ENCODE measurements at places on chromosomes 13 and 19.

GRCh38 chr19:46626446-46626845 is 1.6 kb upstream of the PTGIR start:
- ATAC-seq = no peak

DNA sequence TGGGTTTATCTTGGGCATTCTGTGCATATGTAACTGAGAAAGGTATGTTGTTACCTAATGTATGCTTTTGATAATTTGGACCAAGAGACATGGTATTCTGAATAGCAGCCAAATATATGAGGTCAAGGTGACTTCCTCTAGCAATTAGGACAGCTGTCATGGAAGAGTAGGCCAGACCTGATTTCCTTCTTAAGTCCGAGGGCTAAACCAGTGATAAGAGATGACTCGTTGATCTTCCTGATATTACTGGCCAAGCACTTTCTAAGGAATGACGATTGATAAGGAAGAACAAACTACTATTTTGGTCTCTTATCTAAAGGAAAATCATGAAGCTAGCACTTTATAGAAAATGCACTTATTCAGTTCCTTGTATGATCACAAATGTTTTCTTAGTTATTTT is 42.7 kb downstream of the ARHGAP35 start:
- ATAC-seq = no peak

DNA sequence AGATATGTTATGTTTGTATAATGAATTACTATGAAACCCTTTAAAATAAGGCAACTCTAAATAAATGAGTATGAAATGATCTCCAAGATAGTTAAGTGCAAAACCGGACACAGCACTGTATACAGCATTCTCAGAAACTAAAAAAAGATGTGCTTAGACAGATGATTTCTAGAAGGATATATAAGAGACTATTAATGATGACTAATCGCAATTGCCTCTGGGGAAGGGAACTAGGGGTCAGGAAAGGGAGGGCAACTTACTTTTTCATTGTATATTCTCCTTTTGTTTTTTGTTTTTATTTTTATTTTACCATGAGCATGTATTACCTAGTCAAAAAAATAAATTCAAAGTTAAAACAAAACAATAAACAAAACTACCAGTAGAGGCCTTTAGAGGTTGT is 12.8 kb downstream of the PEG3 start:
- ATAC-seq = no peak

DNA sequence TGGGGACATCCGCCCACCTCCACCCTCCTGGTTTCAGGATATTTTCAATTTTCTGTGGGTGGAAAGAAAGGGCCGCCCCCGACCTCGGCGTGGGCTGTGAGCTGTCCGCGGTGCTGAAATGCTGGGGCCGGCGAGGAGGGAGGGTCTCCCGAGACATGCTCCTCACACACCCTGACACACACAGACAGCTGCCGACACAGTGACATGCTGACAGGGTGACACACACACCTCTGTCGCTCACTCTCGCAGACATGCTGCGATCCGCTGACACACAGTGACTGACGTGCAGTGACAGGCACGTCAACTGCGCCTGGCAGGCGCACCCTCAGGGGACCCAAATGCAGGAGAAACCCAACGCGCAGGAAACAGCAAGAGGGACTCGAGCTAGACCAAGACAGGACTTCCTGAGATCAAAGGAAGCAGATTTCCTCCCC is 25.1 kb upstream of the MEIS3 start:
- ATAC-seq = peak; percentile 33

DNA sequence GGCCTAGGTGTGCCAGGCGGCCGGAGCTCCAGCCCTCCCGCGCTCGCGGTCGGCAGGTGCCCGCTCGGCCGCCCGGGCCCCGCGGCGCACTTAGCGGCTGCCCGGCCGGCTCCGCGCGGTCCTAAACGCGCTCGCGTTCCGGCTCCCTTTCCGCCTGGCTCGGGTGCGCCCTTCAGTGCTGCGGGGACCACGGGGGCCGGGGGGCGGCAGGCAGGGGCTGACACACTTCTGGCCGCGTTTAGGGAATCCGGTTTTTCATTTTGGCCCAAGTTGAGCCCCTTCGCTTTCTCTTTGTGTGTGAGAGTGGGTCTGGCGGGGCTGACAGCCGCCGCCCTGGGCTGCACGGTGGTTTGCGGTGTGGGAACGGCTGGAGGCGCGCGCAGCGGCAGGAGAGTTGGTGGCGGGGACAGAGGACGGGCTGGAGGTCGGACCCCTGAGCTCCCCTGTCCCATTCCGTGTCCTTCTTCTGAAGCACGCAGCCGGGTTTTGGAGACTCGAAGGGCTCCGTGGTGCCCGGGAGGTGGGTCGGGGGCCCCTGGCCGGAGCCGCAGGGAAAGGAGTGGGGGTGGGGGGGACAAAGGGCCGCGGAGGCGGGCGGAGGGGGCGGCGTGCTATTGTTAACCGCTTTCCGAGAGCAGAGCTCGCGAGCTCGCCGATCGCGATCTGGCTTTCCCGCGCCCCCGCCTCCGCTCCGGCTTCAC is 3.1 kb downstream of the FGF9 start:
- ATAC-seq = peak; percentile 31

- ATAC-seq = no peak
Observed at GRCh38 chr19:29040292-29040691, 172.7 kb downstream of the UQCRFS1 start.

- ATAC-seq = no peak
Observed at GRCh38 chr13:67281466-67281865, 51.3 kb upstream of the PCDH9 start.

GRCh38 chr19:55362174-55362989 is 678 bp downstream of the GARIN5B start:
- ATAC-seq = no peak

DNA sequence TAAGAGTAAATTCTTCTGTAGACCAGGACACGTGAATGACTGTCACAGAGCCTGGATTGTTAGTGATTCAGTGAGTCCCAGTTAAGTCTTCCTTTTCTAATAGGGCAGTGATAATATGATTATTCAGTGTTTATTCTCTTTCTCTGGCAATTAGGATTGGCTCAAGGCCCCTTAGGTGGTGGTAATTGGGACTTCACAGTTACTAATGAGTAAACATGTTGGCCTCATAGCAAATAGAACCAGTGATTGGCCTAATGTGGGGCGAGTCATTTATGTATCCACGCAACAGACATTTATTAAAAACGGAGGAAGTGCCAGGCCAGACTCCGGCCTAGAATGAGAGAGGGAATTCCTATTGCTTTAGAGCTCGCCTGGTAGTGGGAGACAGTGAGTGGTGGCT is 72.4 kb downstream of the SHISA2 start:
- ATAC-seq = no peak

GRCh38 chr13:48533961-48534600 is 1.2 kb upstream of the RCBTB2 start:
- no peak for ATAC-seq

GRCh38 chr13:68047889-68048288 is 817.8 kb upstream of the PCDH9 start:
- ATAC-seq = no peak

DNA sequence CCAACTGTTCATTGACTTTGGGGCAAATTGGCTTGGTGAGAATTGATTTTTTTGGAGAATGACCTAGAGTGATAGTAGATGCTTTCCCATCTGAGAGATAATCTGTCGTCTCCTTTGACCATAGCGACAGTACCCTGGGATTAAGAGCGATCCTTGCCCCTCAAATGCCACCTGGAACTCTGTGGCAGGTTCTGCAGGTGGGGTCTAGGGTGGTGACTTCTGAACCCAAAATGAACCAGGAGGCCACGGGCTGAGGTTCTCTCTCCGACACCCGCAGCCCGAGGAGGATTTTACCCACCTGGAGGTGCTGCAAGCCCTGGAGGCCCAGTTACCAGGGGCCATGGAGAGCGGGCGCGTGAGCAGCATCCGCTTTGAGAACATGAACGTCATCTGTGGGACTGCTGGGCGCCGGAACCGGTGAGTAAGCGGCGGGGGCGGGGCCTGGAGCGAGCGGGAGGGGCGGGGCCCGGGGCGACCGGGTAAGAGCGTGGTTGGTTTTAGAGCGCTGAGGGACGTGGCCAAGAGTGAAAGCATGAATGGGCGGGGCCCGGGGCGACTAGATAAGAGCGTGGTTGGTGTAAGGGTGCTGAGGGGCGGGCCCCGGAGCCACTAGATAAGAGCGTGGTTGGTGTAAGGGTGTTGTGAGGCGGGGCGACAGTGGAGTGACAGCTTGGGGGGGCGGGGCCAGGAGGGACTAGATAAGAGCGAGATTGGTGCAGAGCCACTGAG is 8.6 kb downstream of the C19orf81 start:
- ATAC-seq = peak; percentile 89

DNA sequence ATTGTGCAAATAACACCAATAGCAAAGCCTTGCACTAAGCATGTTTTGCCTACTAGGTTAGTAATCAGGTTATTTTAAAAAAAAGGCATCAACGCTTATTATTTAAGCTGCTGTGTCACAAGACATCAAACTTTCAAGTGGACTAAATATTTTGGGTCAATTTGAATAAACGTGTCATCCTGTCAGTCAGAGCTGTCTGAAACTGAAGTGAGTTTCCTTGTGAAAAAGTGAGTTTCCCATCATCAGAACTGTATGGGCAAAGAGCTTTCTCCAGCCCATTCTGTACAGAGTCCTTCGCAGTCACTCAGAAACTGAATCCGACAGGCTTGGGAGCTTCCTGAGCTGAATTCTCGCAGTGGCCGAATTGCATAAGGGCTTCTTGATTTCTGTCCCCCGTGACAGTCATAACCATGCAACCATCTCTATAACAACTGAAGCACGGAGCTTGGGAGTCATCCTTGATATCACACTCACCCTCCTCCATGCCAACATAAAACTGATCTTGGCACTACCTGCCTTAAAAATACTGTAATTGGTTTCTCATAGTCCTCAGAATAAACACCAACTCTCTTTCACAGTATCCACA is 139.8 kb downstream of the MIPEP start:
- ATAC-seq = no peak

GRCh38 chr19:32266460-32266859 is 79.0 kb upstream of the ZNF507 start:
- ATAC-seq = no peak

GRCh38 chr13:21894091-21894490 is 223.2 kb downstream of the FGF9 start:
- ATAC-seq = no peak

GRCh38 chr19:58549664-58550361 is 5.1 kb downstream of the CHMP2A start:
- no peak for ATAC-seq

- no peak for ATAC-seq
Observed at GRCh38 chr19:18815673-18816072, 16.1 kb upstream of the UPF1 start.

DNA sequence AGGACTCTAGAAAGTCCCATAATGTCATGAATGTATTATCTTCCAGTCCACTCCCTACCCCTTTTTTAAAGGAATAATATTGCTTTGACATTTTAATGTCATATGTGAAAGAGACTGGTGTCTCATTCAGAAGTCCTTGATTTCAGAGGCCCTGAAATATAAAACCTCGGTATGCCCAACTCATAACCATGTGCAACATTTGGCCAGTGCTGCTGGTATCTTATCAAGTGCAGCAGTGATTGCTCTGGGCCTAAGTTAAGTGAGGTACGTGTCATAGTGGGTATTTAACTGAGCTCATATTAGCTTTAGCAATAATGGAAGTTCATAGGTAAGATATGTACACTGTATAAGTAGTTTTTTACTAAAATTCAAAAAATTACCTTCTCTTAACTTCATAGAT is 14.7 kb downstream of the TEX30 start:
- no peak for ATAC-seq

GRCh38 chr13:94212196-94212595 is 267.3 kb downstream of the DCT start:
- no peak for ATAC-seq

GRCh38 chr19:7544626-7545025 is 9.1 kb downstream of the PNPLA6 start:
- ATAC-seq = no peak

- ATAC-seq = no peak
Observed at GRCh38 chr13:29801102-29801501, 49.3 kb downstream of the UBL3 start.

DNA sequence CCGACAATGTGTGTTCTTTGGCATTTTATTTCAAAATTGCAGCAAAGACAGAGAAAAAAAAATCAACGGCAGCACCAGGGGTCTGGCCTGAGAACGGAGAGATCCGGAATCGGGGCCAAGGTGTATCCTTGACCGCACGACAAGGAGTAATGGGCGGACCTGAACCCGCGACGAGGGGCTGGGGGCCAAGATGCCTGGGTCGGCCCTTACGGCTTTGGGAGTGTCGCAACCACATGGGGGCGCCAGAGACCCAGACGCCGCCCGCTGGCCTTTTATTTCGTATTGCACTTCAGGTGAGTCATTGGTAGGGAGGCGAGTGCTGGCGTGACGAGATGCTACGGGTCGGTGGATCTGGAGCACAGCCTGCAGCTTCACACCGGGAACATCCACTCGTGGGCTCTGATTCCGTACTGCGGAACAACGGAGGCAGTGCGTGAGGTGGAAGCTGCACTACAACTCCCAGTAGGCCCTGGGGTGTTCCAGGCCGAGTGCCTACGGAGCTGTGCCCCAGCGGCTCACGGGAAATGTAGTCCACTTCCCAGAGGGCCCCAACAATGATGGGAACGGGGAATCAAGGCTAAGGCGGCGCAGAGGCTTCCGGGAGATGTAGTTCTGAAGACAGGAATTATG is 15.7 kb downstream of the BCAT2 start:
- peak; percentile 94 for ATAC-seq

DNA sequence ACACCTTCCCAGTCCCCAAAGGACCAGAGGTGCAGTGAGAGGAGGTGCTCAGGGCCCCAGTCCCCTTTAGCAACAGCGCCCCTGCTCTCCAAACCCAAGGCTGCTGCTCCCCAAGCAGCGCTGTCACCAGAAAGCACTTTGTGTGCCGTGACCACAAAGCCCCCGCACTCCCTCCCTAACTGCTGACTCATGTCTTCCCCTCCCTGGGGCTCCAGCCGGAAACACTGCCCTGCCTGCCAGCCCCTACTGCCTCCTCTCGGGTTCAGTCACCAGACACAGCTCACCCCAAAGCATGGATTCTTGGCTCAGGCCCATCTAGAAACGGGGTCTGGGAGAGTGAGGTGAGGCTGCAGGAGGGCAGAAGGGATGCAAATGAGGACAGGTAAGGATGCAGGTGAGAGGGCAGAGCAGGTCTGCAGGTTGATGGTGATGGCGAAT is 4.9 kb upstream of the TNFSF14 start:
- ATAC-seq = peak; percentile 39

GRCh38 chr13:102322211-102322610 is 79.6 kb downstream of the FGF14 start:
- ATAC-seq = no peak

DNA sequence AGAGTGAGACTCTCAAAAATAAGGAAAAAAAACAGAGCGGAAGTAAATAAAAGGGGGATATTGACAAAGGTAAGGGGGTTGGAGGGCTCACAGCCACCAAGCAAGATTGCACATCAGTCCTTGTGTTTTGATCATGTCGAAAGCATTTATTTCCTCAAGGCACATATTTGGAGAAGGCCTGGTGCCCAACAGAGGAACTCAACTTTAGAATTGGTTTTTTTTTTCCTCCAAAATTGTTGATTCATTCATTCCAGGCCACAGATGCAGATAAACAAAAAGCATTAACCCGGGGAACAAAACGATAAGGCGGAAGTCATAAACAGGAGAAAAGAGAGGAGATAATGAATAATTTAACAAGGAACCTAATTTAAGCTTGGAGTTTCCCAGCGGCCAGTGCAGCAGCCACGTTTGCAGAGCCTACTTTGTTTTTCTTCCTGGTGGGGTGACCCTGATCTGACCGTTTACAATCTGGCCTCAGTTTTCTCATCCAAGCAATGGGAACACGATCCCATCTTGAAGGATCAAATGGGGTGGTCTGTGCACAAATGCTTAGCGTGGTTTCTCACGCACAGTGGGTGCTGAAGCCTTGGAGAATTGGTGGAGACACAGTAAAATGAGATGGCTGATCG is 2.1 kb upstream of the PTPRS start:
- no peak for ATAC-seq

Measured in esophagus mucosa (tissue), 1 donor.